ENCODE measurements at places on chromosomes 11 and 22.

DNA sequence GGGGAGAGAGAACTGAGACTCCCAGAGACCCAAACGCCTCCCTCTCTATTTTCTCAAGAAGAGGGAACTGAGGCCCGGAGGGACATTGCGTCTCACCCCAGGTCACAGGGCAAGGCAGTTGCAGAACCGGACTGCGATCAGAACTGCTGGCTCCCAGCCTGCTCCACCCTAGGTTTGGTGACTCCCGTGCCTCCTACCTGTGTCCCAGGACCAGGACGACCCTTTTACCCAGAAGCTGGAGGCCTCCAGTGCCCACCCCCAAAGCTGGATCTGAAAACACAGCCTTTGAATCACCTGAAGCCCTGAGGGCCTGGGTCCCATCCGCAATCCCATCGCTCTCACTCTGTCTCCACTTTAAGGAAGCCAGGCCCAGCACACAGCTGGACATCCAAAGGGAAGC is 1.4 kb downstream of the GSTT4 start:
- no peak for DNase-seq

DNA sequence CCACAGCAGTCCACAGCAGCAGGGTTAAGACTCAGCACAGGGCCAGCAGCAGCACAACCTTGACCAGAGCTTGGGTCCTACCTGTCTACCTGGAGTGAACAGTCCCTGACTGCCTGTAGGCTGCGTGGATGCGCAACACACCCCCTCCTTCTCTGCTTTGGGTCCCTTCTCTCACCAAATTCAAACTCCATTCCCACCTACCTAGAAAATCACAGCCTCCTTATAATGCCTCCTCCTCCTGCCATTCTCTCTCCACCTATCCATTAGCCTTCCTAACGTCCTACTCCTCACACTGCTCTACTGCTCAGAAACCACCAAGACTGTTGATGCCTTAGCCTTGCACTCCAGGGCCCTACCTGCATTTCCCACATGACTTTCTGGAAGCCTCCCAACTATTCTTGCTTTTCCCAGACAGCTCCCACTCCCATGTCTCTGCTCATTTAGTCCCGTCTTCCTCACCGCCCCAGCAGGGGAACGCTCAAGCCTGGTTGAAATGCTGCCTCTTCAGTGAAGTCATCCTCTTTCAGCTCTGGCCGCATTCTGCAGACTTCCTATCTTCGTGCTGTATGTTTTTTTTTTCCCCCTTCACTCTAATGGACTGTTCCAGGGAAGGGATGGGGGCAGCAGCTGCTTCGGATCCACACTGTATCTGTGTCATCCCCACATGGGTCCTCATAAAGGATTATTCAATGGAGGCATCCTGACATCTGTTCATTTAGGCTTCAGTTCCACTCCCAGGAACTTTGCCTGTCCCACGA is 3.3 kb downstream of the IL18BP start:
- no peak for DNase-seq

- DNase-seq = no peak
Measured at GRCh38 chr11:2553886-2554285, 109.1 kb downstream of the KCNQ1 start.

DNA sequence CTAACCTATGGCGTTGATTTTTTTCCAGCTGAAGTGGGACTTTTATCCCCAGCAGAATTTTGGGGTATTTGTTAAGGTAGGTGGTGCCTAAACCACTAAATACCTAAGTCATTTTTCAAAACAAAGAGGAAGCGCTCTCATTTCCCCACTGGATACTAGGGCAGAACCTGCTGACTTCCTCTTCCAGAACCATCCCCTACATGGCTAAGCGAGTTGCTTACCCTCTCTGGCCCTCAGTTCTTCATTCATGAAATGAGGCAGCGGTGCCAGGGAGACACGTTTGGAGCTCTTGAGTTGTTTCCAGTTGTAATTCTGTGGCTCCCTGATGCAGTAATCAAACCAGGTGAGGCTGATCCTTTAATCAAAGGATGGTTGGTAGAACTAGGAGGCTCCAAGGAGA is 10.0 kb upstream of the MTMR3 start:
- DNase-seq = no peak

- no peak for DNase-seq
Measured at GRCh38 chr22:26837784-26838470, 180.5 kb downstream of the MIAT start.

GRCh38 chr11:58639669-58640068 is 17.2 kb downstream of the CNTF start:
- no peak for DNase-seq

DNA sequence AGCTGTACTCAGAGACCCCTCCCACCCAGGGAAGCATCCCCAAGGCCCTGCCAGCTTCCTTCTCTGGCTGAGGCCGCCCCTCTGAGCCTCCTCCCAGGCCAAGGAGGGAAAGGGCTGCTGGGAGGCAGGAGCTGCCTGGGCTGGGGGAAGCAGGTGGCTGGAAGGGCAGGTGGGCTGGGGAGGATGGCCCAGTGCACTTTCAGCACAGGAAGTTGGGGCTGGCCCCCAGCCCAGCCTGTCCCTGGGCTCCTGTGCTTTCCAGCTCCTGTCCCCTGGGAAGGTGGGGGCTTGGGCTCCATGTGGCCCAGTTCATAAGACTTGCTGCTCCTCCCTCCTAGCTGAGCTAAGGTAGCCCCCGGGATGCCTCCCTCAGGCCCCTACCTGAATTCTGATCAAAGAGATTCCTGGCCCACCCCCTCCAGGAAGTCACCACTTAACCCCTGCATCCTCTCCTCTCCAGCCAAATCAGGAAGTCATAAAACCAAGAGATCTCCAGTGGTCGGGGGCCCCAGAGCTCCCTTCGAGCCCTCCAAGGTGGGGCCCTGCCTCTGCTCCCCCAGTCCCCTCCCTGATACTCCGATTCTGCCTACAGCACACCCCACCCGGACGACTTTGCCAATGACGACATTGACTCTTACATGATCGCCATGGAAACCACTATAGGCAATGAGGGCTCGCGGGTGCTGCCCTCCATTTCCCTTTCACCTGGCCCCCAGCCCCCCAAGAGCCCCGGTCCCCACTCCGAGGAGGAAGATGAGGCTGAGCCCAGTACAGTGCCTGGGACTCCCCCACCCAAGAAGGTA is 4.9 kb downstream of the PPP1CA start:
- no peak for DNase-seq

DNA sequence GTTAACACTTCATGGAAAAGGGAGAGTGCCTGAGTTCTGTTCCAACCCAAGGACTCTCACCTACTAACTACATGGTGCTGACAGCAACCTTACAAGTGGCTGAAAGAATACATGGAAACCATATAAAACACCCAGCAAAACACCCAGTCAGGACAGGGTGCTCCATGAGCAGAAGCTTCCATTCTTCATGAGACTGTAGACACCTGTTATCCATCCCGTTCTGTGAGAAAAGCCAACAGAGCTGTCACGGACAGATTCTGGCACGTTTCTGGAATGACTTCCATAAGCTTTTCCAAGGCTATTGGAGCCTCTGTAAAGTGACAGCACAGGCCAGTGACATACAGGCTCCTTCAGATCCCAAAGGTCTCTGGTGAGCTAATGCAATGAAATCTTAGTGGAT is 23.2 kb downstream of the PRR14L start:
- no peak for DNase-seq

DNA sequence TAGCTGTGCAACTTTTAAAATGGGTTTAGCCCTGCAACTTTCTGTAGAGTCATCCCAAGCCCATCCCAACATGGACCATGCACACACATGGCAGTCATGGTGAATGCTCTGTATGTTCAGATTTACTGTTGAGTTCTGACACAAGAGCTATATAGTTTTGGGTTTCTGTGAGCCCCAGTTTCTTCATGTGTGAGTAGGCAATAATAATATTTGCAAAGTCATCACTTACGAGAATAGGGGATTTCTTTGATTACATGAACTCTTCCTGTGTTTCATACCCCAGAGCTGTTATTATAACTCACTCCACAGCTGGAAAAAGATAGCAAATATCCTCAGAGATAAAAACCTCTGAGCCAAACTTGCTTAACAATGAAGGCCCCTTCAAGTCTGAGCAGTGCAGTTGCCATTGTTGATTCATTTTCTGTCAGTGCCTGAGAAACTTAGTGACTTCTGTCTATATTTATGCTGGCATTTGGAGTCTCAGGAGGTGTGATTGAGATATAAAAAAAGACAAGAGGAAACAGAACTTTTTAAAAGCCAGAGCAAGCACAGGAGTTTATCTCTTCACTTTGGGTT is 767.9 kb upstream of the API5 start:
- no peak for DNase-seq

DNA sequence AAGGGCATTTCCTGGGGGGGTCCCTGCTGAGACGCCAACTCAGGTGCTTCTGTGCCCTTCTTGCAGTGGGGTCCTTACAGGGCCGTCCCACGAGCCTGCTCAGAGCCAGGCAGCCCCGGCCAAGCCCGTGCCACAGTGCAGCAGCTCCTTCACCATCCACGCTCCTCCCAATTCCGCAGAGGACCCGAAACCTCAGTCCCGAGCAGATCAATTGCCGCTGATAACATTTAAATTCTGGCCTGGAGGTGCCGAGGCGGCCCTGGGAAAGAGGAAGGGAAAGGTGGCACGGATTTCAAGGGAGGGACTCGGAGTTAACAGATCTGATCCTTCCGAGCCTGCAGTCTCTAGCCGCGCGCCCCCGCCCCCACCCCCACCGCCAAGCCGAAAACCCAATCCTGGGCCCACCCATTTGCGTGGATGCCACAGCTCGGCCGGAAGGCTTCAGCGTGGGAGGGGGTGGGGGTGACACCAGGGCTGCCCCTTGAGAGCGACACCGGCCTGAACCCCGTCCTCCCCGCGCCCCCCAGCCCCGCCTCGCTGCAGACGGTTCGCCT is 32.3 kb upstream of the JAM3 start:
- DNase-seq = no peak

GRCh38 chr11:132062541-132062940 is 692.1 kb downstream of the NTM start:
- no peak for DNase-seq

GRCh38 chr22:50717709-50718351 is 20.2 kb upstream of the ACR start:
- no peak for DNase-seq

DNA sequence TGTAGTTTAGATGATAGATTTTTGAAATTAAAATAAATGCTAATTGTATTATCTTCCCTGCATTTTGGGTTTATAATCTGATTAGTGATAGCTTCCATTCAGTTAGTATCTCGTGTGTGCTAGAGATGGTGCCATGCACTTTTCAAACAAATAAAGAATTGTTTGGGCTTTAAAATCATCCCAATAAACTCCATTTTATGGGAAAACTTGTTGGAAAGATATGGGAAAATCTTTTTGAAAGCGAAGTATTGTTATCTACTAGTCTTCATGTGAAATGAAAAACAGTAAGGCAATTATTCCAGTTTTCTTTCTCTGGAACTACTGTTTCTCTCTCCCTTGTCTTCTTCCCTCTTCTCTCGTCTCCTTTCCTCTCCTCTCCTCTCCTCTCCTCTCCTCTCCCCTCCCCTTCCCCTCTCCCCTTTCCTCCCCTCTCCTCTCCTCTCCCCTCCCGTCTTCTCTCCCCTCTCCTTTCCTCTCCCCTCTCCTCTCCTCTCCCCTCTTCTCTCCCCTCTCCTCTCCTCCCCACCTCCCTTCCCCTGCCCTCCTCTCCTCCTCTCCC is 27.9 kb upstream of the MUC15 start:
- DNase-seq = no peak

- no peak for DNase-seq
Measured at GRCh38 chr11:130096823-130097222, 27.1 kb downstream of the APLP2 start.

GRCh38 chr11:101051677-101052076 is 77.9 kb downstream of the PGR start:
- no peak for DNase-seq

DNA sequence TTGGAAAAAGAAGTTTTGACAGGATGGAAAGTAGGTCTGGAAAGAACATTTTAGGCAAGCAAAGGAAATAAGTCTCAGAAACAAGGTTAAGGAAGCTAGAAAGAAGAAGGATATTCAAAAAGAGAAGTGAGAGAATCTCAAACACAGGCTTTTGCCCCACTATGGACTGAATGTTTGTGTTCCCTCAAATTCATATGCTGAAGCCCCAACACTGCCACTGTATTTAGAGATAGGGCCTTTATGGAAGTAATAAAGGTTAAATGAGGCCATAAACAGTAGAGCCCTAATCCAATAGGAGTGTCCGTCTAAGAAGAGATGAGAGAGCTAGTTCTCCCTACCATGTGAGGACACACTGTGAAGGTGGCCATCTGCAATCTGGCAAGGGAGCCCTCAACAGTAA is 20.6 kb upstream of the RPS13 start:
- DNase-seq = no peak

- no peak for DNase-seq
Measured at GRCh38 chr11:101803651-101804050, 111.2 kb upstream of the CEP126 start.

Measured in stimulated activated CD4-positive, alpha-beta T cell treated with anti-CD3 and anti-CD28 coated beads, Interleukin-12 subunit alpha, Interleukin-12 subunit beta, amount 100 ng/mL, for 4 hours (primary cell).